CD4-positive, alpha-beta T cell treated with Interleukin-2 at 100 ng/mL for 4 hours (primary cell): ENCODE measurements at places on chromosomes 7 and 10.

DNA sequence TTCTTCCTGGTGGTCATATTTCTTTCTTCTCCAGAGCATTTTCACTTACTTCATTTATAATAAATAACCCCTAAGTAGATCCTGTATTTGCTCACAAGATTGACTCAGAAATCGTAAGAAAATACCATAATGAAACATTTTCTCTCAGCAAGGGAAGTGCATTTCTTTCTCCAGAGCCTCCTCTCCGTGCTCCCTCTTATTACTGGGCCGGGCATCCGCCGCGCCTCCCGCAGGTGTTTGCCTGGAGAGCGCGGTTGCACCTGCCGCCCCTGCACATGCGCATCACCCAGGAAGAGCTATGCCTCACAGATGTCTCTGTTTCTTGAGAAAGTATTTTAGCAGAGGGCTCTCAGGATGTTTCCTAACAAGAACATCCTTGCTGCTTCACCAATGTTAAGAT, 509.2 kb downstream of the TCERG1L start:
- DNase-seq: no peak

DNA sequence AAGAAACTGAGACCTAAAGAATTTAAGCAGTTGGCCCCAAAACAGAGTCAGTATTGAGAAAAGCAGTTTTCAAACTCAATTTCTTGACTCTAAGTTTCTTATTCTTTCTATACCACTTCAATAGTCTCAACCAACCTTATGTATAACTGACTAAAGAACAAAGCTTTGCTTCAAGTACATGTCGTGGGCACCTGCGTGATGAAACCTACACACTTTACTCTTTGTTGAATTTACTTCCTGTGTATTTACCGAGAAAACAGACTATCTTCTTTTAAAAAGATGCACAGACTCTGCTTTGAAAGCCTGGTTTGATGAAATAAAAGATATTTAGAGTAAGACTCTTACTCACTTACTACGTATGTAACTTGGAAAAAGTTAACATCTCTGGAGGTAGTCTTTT, 297.2 kb upstream of the CDC14C start:
- DNase-seq: no peak

- DNase-seq: peak; percentile 73
These were observed 114.6 kb upstream of the SFMBT2 start for GRCh38 chr10:7525314-7526016.

GRCh38 chr10:625333-625696, 64.2 kb downstream of the DIP2C start:
- DNase-seq: no peak

DNA sequence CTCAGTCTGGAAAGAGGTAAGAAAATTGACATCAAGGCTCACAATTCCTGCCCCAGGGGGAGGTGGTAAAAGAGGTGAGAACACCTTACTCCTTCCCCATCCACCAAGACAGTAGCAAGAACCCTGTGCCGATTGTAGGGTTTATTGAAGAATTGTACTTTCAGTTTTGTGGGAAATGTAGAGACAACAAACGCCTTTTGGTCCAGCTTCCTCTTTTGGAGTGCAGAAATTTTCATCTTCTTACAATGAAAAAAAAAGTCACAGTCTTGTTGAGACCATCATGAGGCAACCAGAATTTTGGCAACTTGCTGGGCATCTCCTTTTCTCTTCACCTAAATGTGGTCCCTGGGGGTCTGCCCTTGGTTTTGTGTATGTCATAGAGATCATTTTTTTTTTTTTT, 217.7 kb downstream of the TMEM178B start:
- no peak for DNase-seq

DNA sequence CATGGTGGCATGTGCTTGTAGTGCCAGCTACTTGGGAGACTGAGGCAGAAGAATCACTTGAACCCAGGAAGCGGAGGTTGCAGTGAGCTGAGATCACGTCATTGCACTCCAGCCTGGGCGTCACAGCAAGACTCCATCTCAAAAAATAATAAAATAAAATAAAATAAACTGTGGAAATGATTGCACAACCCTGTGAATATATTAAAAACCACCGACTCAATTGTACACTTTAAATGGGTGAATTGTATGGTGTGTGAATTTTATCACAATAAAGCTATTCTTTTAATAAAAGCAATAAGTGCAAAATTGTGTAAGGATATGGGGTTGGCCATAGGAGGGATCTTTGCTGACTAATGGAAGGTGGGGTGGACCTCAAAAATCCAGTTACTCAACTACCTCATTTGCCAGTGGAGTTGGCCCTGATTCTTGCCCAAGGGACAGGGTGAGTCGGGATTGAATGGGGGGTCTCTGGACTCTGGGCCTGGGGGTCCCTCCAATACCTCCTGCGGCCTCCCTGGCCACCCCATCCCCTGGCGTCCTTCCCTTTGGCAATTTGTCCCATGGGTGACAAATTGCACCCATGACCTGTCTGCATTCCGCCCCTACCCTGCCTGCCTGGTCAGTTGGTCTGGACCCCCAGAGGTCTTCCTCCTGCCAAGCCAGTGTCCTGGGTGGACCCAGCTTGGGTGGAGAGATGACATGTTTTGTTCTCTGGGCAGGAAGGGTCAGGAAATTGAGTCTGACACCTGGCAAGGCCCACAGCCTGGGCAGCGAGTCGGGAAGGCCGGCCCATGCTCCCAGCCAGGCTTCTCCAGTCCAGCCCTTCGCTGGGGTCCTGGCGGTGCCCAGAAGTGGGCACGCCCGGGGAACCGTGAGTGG, 61.7 kb upstream of the ELN start:
- DNase-seq: no peak

DNA sequence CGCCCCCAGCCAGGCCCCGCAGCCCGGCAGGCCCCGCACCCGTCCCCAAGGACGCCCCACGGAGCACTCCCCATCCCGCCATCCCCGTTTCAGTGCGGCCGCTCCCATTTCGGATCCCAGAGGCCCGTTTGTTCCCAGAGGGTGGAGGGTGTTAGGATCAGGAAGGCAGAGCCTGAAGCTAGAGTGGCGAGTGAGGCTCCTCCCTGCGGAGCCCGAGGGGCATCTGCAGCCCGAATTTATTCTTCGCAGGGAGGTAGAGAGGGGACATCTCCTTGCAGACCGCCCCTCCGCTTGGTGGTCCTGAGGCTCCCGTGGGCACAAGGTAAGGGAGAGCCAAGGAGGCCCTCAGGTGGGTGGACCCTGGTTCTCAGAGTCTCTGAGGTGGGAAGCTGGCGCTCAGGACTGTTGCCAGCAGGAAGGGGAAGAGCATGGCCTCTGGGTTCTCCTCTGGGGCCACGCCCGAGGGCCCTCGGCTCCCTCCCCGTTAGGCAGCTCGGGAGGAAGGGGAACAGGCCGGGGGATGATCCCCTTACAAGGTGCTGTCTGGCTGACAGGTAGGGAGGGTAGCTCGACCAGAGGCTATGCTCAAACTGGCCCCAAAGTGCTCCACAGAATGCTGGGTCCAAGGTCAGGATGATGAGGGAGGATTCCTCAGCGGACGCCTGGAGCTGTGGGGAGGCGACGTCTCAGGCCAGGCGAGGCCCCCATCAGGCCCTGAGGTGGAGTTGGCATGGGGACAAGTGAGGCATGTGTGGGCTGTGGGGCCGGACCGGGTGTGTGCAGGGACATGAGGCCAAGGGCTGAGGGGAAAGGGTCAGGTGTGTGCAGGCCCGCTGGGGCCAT, 17.4 kb downstream of the POLL start:
- no peak for DNase-seq

- no peak for DNase-seq
These were observed 19.5 kb downstream of the ATP6V1F start for GRCh38 chr7:128882134-128882533.

GRCh38 chr10:86715836-86716235, 40.6 kb upstream of the BMPR1A start:
- no peak for DNase-seq

DNA sequence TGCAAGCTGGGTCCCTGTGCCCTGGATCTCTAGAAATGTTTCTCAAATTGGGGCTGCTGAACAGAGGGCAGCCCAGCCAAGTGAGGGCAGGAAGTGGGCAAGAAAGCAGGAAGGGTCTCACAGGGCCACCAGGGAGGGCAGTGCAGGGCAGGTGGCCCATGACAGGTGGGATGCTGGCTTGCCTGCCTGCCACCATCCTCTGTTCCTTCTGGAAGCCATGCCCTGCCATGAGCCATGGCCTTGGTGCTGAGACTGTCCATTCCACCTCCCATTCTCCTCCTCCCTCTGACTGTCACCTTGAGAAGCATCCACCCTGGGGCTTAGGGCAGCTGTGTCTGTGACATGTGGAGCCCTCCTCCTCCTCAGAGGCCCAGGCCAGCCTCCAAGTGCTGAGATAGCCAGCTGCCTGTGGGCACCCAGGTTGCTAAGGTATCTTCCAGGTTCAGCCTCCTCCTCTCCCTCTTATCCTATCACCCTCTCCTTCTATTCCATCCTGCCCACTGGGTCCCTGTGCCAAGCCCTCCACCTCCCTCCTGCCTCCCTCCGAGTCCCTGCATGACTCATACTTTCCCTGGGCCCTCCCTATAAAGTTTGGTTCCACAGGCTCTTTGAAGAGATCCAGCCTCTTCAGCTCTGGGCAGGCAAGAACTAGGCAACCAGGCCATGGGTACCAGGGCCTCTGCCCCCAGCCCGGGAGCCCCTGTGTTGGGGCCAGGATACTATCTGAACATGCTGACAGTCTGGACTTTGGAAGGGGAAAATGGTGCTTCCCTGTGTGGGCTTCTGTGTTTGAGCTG, 1.3 kb downstream of the VSIR start:
- DNase-seq: peak; percentile 40

DNA sequence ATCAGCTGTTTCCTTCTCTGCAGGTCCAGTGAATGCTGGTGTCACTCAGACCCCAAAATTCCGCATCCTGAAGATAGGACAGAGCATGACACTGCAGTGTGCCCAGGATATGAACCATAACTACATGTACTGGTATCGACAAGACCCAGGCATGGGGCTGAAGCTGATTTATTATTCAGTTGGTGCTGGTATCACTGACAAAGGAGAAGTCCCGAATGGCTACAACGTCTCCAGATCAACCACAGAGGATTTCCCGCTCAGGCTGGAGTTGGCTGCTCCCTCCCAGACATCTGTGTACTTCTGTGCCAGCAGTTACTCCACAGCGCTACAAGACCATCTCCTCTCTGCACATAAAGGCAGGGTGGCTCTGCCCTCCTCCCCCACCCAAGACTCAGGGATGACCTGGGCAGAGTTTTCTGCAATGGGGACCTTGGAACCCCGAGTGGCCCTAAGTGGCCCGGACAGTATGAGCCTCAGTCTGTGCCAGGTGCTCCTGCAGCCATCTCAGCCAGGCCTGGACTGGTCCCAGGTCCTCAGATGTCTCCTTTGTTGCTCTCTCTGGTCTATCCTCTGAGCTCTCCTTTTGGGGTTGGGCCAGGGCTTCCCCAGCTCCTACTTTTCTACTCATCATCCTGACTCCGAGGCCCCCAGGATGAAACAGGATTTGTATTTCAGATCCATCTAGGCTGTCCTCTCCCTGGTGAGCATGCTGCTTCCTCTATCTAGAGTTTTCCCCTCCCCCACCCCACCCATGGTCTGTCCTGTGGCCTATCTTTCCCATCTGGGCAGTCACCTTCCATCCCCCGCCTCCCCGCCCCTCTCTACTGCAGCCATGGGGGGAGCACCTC, 212.1 kb upstream of the PRSS58 start:
- no peak for DNase-seq

- DNase-seq: peak; percentile 33
These were observed 1.8 kb upstream of the NUB1 start for GRCh38 chr7:151339651-151340382.

GRCh38 chr10:76350583-76350982, 919.2 kb downstream of the LRMDA start:
- no peak for DNase-seq

- no peak for DNase-seq
These were observed 706.9 kb upstream of the VSTM2A start for GRCh38 chr7:53835301-53835700.

DNA sequence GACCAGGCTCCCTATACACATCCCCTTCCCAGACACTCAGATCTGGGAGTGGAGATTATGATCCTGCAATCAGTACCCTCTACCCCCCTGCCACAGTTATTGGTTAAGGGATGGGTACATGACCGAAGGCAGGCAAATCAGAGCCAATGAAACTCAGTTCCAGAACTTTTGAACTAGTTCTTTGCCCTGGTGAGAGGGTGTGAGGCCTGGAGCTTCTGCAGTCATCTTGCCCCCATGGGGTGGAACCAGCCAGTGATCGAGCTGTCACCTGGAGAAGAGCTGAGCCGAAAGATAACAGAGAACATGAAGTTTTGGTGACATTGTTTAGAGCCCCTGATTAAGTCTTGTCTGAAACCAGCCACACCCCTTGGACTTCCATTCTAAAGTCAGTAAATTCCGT, 88.2 kb upstream of the DUSP5 start:
- DNase-seq: no peak

DNA sequence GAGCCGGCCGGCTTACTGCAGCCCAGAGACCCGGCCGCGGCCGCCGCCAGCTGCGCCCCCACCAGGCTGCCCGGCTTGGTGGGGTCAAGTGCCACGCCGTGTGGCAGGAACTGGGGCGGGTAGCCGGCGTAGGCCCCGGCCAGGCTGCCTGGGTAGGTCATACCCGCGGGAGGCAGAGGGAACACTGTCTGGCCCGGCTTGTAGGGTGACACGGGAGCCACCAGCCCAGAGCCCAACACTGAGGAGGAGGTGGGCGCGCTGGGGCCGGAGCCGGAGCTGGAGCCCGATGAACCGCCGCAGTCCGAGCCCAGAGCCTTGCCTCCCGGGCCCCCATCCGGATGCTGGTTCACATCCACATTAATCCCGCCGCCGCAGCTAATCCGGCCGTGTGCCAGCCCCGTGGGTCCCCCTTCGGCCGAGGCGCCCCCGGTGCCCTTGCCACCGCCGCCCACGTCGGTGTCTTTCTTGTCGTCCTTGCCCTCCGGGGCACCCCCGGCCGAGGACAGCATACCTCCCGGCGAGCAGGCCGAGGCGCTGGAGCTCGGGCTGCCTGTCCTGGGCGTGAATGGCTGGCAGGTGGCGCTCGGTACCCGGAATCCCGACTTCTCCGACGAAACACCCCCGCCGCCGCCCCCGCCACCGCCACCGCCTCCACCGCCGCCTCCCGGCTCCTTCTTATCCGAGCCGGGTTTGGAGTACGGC, 2.0 kb downstream of the ZNF503 start:
- peak; percentile 24 for DNase-seq

DNA sequence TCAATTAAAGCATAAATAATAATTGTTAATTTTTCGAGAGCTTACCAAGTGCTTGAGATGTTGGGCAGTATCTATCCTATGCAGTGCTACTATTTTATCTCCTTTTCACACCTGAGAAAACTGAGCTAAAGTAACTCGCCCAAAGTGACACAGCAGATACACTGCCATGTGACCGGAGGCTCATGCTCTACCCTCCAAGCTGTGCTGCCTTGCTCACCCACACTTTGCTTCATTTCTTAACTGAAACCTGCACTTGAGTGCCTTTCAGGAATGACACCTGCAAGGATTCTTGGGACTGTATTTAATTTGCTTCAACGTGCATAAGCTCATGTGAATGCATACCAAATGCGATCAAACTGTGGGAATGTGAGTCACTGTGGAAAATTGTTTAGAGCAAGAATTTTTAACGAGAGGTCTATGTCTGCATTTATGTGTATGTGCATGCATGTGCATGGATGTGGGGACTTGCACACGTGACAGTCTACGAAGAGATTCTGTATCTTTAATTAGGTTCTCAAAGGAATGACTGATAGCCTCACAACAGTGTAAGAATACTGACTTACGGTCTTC, 119.2 kb downstream of the ADCYAP1R1 start:
- no peak for DNase-seq

GRCh38 chr7:129434675-129435318, 565 bp downstream of the STRIP2 start:
- no peak for DNase-seq
